ENCODE measurements at places on chromosomes 7 and 10.

DNA sequence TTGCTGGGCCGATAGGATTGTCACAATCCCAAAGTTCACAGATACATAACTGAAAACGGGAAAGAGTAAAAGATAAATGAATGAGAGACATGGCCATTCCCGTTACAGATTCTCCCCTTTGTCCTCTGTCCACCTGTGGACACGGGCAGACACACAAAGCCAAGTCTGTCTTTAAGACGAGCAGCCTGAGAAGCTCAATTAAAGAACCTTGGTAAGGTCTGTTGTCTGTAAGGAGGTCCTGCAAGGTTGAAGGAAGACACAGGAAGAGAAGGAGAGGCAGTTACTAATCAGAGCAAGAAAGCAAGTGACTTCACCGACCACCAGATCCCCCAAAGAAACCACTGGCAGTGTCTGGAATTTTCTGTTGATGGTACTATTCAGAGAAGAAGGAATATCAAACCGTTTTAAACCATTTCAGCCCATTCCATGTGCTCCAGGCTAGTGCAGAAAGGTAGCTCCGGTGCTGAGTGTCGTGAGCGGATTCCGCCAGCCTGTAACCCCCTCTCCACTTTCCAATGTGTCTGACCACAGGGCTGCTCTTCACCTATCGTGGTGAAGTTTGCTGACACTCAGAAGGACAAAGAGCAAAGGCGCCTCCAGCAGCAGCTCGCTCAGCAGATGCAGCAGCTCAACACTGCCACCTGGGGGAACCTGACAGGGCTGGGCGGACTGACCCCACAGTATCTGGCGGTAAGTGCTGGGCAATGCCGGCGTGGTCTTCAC is 252.6 kb downstream of the CELF2 start:
- peak; percentile 41 for DNase-seq

- no peak for DNase-seq
Observed at GRCh38 chr10:72561745-72562166, 64.1 kb downstream of the MICU1 start.

- no peak for DNase-seq
Observed at GRCh38 chr7:51325261-51325676, 8.7 kb upstream of the COBL start.

- no peak for DNase-seq
Observed at GRCh38 chr10:14356921-14357320, 26.2 kb upstream of the FRMD4A start.

DNA sequence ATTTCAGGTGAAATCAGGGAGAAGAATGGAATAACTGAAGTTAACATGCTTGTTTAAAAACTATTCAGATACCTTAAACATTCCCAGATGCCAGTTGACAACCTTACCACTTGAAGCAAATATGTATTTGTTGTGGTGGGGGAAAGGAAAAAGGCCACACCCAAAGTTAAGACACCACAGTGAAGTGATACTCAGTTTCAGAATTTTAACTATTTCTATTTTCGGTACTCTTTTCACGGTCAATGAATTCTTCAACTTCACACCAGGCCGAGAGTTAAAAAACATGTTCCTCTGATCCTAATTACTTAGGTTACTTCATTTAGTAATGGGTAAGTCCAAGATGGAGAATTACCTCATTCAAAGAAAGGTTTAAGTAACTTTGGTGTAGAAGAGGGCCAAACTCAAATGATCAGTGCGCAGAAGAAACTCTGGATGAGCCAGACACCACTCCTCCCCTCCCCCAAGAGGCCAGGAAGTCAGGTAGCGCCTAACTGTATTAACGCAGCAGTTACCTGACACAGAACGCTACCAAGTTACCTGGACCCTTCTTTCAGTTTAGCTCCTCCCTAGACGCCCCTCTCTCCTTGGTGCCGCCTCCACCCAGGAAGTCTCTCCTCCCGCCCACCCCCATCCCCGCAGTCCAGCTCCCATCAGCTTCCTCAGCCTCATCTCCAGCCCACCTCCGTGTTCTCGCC is 700 bp downstream of the MTPN start:
- DNase-seq = no peak

GRCh38 chr7:96211954-96212353 is 109.9 kb downstream of the SLC25A13 start:
- DNase-seq = no peak

DNA sequence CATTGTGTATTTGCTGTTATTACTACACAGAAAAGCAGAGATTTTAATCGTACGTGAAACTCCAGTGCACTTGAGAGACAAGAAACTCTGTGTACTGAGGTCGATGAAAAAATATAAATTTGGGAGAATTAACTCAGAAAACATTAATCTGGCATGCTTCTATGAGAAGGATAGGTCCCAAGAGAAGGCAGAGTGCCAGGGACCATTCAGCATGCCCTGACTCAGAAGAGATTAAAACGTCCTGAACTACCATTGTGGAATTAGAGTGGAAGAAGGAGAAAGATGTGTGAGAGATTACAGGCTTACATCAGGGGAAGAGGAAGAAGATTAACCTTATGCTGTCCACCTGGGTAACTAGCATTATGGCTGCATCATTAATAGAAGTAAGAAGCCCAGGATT is 72.4 kb downstream of the REEP3 start:
- no peak for DNase-seq

- peak; percentile 67 for DNase-seq
Observed at GRCh38 chr7:143263266-143264195, at the start of gene GSTK1. TSS of gene GSTK1 (plus strand) at chr7:143263441. CDS start at chr7:143263514, 73 bp downstream.

DNA sequence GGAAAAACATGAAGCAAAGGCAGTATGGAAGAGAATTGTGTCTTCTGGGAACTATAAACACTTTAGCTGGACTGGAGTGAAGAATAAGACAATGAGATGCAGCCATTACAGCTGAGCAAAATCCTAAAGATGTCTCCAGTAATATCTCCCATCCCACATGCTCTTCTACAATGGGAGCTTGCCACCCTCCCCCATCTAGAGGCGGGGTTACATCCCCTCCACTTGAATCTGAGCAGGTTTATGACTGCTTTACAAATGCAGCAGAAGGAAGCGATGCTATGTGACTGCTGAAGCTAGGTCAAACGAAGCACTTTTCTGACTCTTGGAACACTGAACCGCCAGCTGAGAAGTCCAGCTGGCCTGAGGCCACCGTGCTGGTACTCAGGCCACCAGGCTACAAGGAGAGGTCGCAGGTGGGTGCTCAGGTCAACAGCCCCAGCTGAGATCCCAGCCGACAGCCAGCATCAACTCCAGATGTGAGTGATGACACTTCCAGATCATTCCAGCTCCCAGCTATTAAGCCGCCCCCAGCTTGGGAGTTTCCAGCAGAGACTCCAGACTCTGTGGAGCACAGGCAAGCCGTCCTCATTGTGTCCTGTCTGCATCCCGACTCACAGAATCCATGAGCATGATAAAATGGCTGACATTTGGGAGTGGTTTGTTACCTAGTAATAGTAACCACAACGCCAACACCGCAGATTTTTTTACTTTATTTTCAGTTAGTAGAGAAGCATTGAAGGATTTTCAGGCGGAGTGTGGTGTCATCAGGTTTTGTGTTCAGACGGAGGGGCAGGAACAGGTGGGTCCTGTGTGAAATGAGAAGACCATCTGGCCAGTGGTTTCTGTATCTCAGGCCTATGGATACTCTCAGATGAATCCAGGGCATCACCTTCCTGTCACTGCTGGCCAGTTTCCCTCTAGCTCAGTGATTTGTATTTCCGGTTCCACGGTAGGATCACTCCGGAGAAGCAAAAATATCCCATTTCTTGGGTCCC is 89.3 kb downstream of the NPY start:
- no peak for DNase-seq

GRCh38 chr10:73838827-73839226 is 27.4 kb upstream of the NDST2 start:
- DNase-seq = no peak

GRCh38 chr10:63637901-63638327 is 116.7 kb downstream of the REEP3 start:
- no peak for DNase-seq

GRCh38 chr10:71774916-71775702 is 1.8 kb upstream of the VSIR start:
- DNase-seq = no peak

- DNase-seq = no peak
Observed at GRCh38 chr10:97948822-97949221, 81.6 kb downstream of the CRTAC1 start.

DNA sequence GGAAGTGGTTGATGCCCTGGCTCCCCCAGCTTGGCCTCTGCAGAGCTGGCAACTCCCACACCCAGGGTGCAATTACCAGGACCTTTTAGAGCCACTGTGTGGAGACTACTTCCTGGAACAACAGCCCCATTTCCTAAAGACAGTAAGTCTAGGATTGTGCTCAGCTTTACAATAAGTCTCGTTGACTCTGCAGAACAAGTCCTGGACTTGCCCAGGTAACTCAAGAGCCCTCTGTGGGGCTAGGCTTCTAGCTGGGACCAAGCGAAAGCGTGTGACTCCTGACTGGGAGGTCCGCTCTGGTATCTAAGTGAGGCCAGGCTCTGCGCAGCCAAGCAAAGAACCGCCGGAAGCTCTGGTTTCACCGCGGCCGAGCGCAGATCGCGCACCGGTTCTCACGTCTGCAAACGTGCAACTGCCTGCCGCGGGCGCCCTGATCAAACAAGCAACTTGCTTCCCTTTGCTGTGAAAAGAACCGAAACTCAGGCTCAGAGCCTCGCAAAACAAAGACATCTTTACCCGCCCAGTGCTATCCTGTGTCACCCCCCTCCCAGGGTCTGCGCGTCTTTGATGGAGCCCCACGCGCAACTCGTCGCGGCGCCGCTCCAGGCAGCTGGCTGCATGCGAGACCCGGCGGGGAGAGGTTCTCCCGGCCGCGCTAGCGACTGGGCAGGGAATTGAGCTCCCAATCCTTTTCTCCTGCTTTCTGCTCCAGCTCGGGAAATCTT is 4.4 kb upstream of the PDLIM1 start:
- no peak for DNase-seq

- no peak for DNase-seq
Observed at GRCh38 chr7:101133621-101134398, 6.9 kb downstream of the SERPINE1 start.

DNA sequence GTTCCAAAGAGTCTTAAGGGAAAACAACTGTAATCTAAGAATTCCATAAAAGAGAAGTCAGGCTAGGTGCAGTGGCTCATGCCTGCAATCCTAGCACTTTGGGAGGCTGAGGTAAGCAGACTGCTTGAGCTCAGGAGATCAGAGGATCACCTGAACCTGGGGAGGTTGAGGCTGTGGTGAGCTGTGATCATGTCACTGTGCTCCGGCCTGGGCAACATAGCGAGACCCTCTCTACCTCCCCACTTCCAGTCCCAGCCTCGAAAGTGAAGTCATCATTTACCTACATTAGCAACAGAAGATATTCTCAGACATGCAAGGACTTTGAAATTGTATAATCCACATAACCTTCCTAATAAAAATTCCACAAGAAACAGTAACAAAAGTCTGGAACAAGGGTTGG is 129.8 kb upstream of the DNAJB12 start:
- DNase-seq = no peak

DNA sequence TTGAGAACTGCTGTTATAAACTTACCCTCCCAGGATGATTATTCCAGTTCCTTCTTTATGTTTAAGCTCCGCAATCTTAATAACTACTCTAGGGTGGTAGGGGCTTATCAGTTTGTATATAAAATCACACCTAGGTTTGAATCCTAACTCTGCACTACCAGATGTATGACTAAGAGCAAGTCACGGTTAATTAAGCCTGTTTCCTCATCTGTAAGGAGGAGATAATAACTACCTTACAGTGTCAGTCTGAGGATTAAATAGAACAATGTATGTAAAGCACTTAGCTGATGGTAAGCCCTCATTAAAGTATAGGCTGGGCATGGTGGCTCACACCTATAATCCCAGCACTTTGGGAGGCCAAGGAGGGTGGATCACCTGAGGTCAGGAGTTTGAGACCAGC is 9.2 kb downstream of the DNA2 start:
- DNase-seq = no peak

DNA sequence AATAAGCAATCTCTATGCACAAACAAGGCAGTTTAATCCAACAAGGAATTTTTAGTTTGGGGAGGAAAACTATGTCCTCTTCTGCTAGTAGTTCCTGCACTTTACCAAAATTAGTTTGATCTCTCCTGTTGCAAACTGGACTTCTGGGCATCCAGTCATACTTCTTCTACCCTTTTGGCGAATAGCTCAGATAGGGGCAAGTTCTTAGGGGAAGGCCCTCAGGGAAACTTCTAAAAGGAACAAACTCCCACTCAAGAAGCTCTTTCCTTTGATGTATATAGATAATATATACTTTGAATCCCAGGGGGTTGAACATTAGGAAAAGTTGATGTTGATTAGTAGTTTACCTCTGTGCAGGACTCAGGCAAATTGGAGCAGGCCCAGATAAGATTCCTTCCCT is 21.5 kb upstream of the PPP1R17 start:
- DNase-seq = no peak

- DNase-seq = no peak
Observed at GRCh38 chr7:90736968-90737939, 141.1 kb downstream of the CDK14 start.

GRCh38 chr10:89699581-89700064 is 1.8 kb upstream of the KIF20B start:
- no peak for DNase-seq

GRCh38 chr10:44799966-44800365 is 111.2 kb upstream of the TMEM72 start:
- no peak for DNase-seq

DNA sequence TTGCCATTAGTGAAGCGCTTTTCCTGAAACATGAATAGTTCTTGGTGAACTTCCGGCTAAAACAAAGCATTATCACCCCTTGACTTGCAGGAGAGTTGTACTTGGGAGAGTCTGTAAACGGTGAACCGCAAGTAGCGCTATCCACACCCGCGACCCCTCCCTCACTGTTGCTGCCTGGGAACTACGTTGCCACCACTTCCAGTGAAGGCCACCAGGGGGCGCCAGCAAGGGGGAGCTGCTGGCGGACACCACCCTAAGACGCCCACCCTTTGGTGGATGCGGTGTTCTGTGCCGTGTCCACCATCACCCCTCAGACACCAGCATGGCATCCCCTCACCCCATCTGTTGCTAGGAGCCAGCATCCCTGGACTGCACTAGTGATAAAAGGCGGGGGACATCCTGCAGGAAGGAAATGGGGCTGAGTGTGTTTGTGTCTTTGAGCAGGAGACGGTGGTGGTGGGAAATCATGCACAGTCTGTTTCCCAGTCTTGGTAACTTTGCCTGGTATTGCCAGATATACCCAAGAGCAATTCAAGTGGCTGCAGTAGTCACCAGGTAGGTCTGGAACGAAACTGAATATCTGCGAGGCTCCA is 298.2 kb downstream of the FRMD4A start:
- DNase-seq = no peak

GRCh38 chr7:4707217-4707741 is 25.2 kb downstream of the FOXK1 start:
- DNase-seq = no peak

- DNase-seq = no peak
Observed at GRCh38 chr7:42931447-42931833, 534 bp downstream of the PSMA2 start.

- no peak for DNase-seq
Observed at GRCh38 chr10:22673785-22674572, 40.4 kb downstream of the PIP4K2A start.

- DNase-seq = no peak
Observed at GRCh38 chr10:49373361-49373760, 22.5 kb downstream of the DRGX start.

- no peak for DNase-seq
Observed at GRCh38 chr10:102639537-102639936, 4.7 kb upstream of the TRIM8 start.

GRCh38 chr7:17144322-17144721 is 154.1 kb upstream of the AHR start:
- DNase-seq = peak; percentile 20

GRCh38 chr7:17709127-17709526 is 231.2 kb downstream of the SNX13 start:
- DNase-seq = no peak

Data from stimulated activated CD8-positive, alpha-beta memory T cell treated with anti-CD3 and anti-CD28 coated beads, Interleukin-2, amount 100 ng/mL, for 1 hour (primary cell).